ENCODE measurements at places on chromosomes 2 and 18. TPM values are rescaled to one million over a fixed set of nuclear protein-coding genes. Genes with fewer than 3 reads are reported as not detected.

DCDC2C gene
- total RNA-seq = not detected

LRRTM1 gene
- not detected for total RNA-seq

SESTD1 gene
- total RNA-seq = 2.6 TPM

IL18R1 gene
- total RNA-seq = 25.1 TPM

MAL gene
- 30.7 TPM for total RNA-seq

CEBPZ gene
- 103 TPM for total RNA-seq

BOK gene
- total RNA-seq = not detected

CREB1 gene
- 95.5 TPM for total RNA-seq

KIF5C gene
- total RNA-seq = 24.3 TPM

METTL8 gene
- 53.6 TPM for total RNA-seq

MORN2 gene
- 12.8 TPM for total RNA-seq

ARHGAP25 gene
- 64.0 TPM for total RNA-seq

ME2 gene
- total RNA-seq = 131 TPM

MSH6 gene
- 148 TPM for total RNA-seq

DNAJB2 gene
- total RNA-seq = 53.5 TPM

MYL12B gene
- total RNA-seq = 235 TPM

HNRNPLL gene
- 79.3 TPM for total RNA-seq

DGUOK gene
- 92.2 TPM for total RNA-seq

FSHR gene
- total RNA-seq = not detected

TFCP2L1 gene
- total RNA-seq = 0.13 TPM

CEBPZOS gene
- 42.7 TPM for total RNA-seq

MBOAT2 gene
- total RNA-seq = 3.5 TPM

MC5R gene
- total RNA-seq = not detected

CCDC141 gene
- total RNA-seq = 1.1 TPM

PDE11A gene
- total RNA-seq = not detected

ACTR3 gene
- total RNA-seq = 511 TPM

CD207 gene
- not detected for total RNA-seq

CDC42EP3 gene
- 36.5 TPM for total RNA-seq

FKBP1B gene
- total RNA-seq = 3.2 TPM

RAB6D gene
- not detected for total RNA-seq

HTR2B gene
- not detected for total RNA-seq

SEC11C gene
- total RNA-seq = 131 TPM

MOCOS gene
- 0.29 TPM for total RNA-seq

MYOM1 gene
- total RNA-seq = 0.59 TPM

TUBA3D gene
- total RNA-seq = not detected

MOGAT1 gene
- total RNA-seq = not detected

RBKS gene
- total RNA-seq = 7.9 TPM

AFG3L2 gene
- total RNA-seq = 79.0 TPM

POTEI gene
- not detected for total RNA-seq

FKBP7 gene
- 6.2 TPM for total RNA-seq

TEX44 gene
- total RNA-seq = not detected

CNNM3 gene
- total RNA-seq = 29.0 TPM

PREB gene
- total RNA-seq = 72.0 TPM

ZNF397 gene
- 17.3 TPM for total RNA-seq

IL36A gene
- total RNA-seq = not detected

CYTIP gene
- total RNA-seq = 247 TPM

OTOF gene
- total RNA-seq = 2.3 TPM

LIPT1 gene
- total RNA-seq = 4.3 TPM

SULT1C4 gene
- total RNA-seq = not detected

EGR4 gene
- 0.48 TPM for total RNA-seq

TAF1B gene
- total RNA-seq = 23.5 TPM

PROM2 gene
- total RNA-seq = 0.25 TPM

SNORC gene
- total RNA-seq = 1.3 TPM

CFAP65 gene
- not detected for total RNA-seq

Data from activated CD8-positive, alpha-beta memory T cell treated with anti-CD3 and anti-CD28 coated beads for 36 hours (primary cell).